ENCODE measurements at places on chromosomes 12 and 14.

- no peak for DNase-seq
These were observed 20.5 kb upstream of the ZFP36L1 start for GRCh38 chr14:68813318-68813838.

GRCh38 chr12:11901701-11902524, 168.8 kb upstream of the BCL2L14 start:
- no peak for DNase-seq

- no peak for DNase-seq
These were observed 15.6 kb upstream of the TFCP2 start for GRCh38 chr12:51188359-51189051.

GRCh38 chr14:75926431-75927115, 55.2 kb downstream of the TGFB3 start:
- DNase-seq, result no peak

GRCh38 chr12:953776-954175, 4.3 kb upstream of the RAD52 start:
- DNase-seq, result no peak

- DNase-seq, result no peak
These were observed 297.0 kb downstream of the PCNX1 start for GRCh38 chr14:71204231-71204630.

- DNase-seq, result no peak
These were observed 131.4 kb upstream of the CCDC175 start for GRCh38 chr14:59707778-59708561.

DNA sequence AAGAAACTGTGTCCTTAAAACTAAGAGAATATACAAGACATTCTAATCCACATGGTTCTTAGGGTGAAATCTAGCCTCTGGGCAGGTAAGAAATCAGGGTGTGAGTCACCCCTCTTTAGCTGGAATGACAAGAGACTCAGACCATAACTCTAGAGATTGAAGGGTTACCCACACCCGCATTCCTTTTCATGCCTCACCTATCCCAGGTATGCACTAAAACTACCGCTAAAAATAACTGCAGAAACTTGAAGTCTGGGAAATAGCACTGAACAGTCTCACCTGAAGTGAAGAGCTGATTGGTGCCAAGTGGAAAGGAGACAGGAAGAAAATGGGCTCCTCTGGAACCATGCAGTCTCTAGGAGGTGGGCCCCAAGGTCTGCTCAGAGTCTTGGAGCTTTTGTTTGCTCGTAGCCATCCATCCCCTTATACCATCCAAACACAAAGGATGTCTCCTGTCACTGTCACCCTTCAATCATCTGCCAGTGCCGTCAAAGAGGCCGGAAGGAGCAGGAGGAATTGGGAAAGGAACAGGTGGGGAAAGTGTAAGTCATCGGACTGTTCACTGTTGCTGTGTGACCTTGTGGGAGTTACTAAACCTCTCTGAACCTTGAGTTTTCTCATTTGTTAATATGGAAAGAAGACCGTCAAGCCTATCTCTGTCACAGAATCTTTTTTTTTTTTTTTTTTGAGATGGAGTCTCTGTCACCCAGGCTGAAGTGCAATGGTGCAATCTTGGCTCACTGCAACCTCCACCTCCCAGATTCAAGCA, 22.4 kb downstream of the DDX47 start:
- DNase-seq, result no peak

GRCh38 chr12:49230176-49230804, 34.6 kb upstream of the TUBA1C start:
- DNase-seq, result no peak

DNA sequence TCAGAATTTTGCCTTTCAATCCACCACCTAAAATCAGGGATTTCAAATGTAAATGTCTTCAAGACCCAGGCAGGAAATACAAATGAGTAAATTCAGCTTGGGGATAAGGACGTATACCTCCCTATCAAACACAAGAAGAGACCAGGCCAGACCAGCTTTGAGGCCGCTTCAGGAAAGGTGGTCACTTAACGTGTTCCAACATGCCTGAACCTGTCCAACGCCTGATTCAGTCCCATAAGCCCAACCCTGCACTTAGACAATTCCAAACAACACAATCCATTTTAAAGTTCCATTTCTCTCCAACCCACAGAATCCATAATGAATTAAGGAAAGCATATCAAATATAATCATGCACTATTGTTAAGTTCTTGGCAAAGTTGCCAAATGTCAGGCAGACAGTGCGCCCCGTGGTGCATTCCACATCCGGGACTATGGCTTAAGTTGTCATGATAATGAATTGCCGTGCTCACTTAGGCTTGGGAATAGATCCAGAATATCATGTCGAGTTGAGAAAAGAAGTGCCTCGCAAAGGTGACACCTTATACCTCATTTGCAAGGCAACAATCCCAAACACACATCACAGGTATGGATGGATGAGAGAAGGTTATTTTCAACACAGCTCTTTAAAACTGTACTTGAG, 35.5 kb downstream of the CCDC60 start:
- DNase-seq, result no peak

DNA sequence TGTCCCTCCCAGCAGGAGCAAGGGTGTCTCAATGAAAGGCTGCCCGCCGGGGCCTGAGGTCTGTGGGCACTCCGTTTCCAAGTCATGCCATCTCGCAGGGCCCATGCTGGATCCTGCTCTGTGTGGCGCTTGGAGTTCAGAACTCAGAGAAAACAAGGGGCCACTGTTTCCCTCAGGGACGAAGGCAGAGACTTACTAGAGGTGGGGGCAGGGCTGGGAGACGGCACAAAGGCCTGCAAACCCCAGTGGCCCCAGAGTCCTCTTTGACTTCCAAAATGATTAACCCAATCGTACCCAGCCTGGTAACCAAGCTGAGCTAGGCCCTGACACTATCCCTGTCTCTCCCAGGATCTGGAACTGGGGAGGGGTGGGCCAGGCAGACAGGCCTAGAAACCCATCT, 95.8 kb downstream of the ITPK1 start:
- DNase-seq, result no peak

DNA sequence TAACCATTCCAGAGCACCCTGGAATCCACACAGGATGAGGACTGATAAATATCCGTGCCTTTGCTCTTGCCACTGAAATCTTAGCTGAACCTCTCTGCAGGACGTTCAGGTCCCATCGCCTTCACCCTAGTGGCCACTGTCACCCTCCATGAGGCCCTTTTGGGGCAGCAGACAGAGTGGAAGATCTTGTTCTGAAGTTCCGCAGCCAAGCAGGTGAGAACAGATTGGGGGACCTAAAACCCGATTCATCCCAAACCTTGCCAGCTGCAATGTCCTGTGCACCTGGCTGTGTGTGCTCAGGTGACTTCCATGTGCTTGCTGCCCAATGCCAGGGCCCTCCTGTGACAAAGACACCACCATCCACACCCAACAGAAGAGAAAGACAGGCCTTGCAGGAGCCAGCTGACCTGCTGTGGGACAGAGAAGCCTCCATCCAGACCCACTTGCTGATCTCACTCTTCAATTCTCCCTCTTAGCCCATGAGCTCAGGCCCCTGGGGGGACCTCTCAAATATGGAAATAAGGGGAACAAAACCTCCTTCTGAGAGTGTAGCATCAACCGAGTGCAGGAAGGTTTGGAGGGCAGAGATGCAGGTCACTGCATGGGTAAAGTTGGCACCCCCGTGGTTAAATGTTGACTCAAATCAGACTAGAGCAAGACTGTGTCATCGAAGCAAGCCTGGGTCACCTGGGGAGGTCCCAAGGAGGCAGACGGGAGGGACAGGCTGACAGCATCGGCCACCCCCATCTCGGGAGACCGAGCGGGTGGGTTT, 308.7 kb upstream of the DIO3 start:
- no peak for DNase-seq

DNA sequence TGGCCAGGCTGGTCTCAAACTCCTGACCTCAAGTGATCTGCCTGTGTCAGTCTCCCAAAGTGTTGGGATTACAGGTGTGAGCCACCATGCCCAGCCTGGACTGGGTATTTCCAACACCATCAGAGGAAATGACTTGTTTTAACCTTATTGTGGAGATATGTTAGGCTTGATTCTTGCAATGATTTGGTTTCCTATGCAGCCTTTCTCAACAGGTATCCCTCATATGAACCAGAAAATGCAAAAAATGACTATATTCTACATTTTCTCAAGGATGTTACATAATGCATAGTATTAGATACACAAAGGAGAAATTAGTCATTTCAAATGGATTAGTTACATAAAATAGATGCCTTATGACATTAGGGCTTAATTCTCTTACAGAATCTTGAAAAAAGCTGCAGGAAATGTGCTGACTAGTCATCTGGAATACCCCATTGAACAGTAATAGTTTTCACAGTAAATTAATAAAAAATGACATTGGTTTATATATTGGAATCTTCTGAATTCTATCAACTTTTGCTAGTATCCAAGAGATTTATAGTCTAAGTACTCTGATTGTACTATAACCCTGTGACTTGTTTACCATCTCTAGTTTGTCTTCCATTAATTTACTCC, 132.6 kb downstream of the INSM2 start:
- no peak for DNase-seq

- DNase-seq, result no peak
These were observed 36.3 kb upstream of the ALDH2 start for GRCh38 chr12:111730420-111730819.

GRCh38 chr14:68286667-68287066, 467.1 kb downstream of the RAD51B start:
- no peak for DNase-seq
